ENCODE measurements at places on chromosomes 6 and 20.

DNA sequence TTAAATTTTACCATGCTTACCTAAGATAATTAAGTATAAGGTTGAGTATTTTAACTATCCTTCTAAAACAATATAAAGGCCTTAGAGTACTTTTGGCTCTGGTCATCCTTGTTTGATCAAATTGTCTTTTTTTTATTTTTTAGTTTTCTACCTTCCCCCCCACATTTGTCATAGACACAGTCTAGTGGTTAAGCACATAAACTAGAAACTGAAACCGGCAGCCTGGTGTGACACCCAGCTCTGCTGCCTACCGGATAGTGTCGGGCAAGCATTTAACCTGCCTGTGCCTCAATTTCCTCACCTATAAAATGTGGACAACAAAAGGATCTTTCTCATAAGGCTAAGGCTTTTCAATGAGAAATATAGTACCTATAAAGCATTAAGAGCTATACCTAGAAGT, 21.6 kb upstream of the TULP4 start:
- no peak for DNase-seq

DNA sequence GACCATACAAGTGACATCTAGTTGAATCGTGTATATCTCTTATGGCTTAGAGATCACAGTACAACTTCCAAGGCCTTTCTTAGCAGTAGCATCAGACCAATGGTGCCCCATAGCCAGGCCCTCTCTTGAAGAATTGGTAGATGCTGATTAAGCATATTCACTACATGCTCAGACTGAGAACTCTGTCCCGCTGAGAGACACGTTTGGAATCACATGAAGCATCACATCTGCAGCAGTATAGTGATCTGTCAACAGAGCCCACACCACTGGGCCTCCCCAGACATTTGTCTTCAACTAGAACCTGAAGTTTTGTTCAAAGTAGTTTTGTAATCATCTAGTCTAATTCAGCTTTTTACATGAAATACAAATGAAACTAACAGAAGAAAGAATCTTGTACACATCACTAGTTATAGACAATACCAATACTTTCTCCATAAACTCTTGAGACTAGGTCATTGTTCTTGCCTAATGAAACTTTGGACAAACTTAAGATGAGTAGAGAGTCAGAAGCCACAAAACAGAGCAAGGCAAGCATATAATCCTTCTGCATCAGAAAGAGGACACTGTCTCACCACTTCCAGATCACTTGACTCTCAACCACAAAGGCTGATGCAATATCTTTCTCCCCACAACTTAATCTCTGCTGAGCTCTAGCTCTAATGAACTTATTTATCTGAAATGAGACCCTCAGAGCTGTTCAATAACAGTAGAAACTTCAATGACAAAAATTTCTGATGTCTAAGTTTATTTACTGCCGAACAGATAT, 182.7 kb downstream of the TBX18 start:
- no peak for DNase-seq

DNA sequence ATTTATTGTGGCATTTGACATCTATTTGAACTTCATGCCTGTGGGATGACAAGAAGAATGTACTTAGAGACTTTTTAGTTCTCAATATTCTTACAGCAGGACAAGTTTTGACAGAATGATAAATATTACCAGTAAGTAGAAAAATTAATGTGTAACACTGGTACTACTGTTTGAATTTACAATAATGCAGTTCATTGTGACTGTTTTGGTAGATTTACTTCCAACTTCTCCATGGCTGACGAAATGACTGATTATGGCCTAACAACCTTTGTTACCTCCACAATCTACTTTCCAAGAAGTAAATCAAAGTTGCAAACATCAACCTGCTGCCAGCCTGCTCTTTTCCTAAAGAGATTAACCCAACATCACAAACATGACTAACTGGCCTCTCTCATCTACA, 38.5 kb downstream of the PAK5 start:
- DNase-seq, result no peak

DNA sequence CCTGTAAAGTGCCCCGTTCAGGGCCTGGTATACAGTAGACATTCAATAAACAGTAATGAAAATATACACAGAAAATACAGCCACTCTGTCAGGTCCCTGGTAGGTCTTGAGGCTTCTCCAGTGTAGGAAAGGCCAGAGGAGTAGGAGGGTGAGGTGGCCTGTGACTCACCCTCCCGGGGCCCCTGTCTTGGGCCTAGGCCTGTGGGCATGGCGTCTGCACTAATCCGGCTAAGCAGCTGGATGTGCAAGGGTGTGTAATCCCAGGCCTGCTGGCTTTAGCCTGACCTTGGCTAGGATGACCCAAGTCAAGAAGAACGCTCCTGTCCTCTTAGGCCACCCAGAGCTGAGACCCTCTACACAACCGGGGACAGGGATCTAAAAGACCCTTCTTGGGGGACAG, 84.9 kb downstream of the KCNB1 start:
- DNase-seq, result no peak

DNA sequence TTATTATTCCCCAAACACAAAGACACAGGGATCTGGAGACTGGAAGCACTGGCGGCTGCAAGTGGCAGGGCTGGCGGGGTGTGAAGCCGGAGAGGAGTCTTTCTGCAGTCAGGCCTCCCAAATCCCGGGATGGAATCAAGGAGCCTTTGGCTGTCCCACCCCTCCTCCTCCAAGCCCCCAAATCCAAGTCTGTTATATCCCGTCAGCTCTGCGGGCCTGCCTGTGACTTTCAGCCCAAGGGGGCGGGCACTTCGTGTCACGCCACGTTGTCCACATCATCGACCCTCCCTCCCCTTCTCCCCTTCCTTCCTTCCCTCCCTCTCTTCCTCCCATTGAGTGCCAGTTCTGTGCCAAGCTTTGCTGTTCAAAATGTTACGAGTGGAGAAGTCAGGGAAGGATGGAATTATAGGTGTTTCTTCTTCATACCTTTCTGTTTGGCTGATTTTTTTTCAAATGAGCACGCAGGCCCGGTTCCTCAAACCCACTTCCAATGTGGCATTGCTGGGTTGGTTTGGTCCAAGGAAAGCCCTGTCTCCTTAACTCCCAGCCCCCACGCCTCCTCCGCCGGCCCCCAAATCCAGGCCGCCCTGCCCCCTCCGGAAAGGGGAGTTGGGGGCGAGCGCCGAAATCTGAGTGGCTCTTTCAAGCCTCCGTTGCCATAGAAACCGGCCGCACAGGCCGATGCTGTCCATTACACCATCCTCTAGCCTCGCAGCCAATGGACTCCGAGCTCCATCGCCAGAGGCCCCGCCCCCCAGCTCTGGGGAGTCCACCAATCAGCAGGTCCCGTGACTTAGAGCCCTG, 12.7 kb downstream of the ZCCHC3 start:
- DNase-seq, result peak; percentile 100

DNA sequence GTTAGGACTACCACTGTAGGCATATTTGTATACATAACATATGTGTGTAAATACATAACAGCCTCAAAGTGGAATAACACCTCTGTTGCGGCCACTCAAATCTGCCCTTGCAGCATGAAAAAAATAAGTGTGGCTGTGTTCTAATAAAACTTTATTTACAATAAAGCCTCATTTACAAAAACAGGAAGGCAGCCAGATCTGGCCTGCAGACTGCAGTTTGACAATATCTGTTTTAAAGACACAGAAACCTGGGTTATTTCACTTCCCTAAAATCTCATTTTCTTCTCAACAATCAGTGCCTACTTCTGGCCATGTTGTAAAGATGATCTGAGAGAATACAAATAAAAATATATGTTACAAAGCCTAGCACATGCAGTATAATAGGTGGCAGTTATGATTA, 53.9 kb upstream of the SCML4 start:
- no peak for DNase-seq

- no peak for DNase-seq
Observed at GRCh38 chr6:149063468-149063867, 254.0 kb upstream of the TAB2 start.

DNA sequence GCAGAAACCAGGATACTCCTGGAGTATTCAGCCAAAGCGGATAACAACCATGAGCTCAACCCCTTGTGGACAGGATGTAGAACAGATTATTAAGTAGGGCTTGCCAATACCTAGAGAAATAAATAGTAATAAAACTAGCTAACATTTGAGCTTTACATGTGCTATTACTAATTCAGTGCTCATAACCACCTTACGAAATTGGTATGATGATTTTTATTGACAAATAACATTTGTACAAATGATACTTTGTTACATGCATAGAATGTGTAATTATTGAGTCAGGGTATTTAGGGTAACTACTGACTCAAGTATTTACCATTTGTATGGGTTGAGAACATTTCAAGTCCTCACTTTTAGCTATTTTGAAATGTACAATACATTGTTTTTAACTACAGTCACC, 287.9 kb downstream of the CDC5L start:
- no peak for DNase-seq

GRCh38 chr6:131015630-131016263, 47.3 kb downstream of the EPB41L2 start:
- DNase-seq, result no peak

DNA sequence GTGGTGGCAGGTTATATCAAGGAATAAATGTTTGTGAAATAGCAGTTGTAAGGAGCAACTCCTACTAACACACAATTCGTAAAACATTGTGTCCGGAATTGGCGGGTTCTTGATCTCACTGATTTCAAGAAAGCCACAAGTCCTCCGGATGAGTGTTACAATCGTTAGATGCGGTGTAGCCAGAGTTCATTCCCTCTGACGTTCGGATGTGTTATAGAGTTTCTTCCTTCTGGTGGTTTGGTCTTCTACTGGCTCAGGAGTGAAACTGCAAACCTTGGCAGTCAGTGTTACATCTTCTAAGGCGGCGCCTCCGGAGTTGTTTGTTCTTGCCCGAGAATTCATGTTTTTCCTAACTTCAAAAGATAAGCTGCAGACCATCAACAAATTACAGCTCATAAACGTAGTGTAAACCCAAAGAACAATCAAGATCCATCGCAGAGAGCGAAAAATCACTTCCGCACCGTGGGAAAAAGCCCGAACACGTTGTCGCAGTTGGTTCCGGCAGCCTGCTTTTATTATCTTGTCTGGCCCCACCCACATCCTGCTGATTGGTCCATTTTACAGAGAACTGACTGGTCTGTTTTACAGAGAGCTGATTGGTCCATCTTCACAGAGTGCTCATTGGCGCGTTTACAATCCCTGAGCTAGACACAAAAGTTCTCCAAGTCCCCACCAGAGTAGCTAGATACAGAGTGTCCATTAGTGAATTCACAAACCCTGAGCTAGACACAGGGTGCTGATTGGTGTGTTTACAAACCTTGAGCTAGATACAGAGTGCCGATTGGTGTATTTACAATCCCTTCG, 58.2 kb downstream of the TRIM27 start:
- peak; percentile 70 for DNase-seq

DNA sequence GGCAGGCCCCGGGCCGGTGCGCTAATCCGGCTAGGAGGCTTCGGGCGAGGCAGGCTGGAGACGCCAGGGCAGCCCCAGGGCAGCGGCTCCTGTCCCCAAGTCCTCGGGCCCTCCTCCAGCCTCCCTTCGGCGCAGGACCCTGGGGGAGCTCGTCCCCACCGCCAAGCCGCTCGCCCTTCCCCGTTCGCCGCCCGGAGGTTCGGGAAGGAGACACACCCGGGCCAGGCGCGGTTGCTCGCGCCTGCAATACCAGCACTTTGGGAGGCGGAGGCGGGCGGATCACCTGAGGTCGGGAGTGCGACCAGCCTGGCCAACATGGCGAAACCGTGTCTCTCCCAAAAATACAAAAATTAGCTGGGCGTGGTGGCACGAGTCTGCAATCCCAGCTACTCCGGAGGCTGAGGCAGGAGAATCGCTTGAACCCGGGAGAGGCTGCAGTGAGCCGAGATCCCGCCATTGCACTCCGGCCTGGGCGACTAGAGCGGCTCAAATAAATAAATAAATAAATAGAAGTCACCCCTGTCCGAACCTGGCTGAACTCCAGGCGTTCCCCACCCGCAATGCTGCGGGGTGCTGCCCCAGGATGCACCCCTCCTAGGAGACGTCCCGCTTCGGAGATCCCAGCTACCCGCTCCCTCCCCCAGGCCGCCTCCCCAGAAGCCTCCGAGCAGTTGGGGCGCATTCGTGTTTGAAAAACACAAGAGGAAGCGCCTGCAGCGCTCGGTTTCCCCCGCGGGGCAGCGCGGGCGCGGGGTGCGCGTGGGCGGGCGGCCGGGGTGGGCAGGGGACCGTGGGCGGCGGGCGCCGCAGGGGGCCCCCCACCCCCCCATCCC, 27.5 kb downstream of the SERPINB9 start:
- DNase-seq, result peak; percentile 63

- no peak for DNase-seq
Observed at GRCh38 chr6:70280400-70280853, 22.5 kb downstream of the COL9A1 start.

DNA sequence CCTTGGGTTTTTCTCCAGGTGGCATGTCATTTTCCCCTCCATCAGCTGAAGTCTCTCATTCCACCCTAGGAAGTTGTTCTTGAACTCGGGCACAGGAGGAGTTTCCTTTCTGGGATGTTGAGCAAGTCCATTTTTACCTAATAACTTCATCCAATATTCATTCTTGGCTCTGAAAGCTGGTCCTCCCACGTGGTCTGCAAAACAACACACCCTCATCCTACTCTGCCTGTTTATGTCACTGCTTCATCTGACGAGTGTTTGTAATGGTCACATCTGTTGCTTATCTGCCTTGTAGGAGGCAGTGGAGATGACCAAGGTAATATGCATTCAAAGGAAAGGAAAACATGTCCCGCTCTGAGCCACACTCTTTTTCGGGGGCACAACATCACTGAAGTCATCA, 41.7 kb upstream of the AIG1 start:
- DNase-seq, result no peak

DNA sequence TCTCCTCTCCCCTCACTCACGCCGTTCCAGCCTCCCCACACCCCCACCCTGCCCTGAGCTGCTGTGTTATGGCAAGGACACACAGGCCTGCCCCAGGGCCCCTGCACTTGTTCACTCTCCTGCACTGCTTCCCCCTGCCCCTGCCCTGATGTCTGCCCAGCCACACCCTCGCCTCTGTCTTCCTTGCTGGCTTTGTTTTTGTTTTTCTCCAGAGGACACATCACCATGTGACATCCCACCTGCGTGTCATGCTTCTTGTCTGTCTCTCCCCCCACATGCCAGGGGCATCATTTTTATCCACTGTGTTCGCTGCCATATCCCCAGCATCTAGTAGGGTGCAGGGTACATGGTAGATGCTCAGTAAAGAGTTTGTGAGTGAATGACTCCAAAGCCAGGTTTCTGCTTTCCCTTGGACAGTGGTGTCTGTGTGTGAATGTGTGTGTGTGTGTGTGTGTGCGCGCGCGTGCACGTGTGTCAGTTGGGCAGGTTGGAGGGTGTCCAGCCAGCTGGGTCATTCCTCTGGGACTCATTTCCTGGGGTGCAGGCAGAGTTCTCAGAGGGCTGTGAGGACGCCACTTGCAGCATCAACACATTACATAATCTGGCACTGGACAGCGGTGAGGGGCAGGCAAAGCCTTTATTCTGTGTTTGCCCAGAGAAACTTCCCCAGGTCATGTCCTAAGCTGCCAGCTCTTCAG, 60.6 kb downstream of the STK35 start:
- no peak for DNase-seq

Measured in neural progenitor cell (in vitro differentiated cells).